BE2C (cell line): ENCODE measurements at places on chromosomes 5 and 9.

- DNase-seq = no peak
Observed at GRCh38 chr5:131021646-131022045, 143.4 kb downstream of the HINT1 start.

DNA sequence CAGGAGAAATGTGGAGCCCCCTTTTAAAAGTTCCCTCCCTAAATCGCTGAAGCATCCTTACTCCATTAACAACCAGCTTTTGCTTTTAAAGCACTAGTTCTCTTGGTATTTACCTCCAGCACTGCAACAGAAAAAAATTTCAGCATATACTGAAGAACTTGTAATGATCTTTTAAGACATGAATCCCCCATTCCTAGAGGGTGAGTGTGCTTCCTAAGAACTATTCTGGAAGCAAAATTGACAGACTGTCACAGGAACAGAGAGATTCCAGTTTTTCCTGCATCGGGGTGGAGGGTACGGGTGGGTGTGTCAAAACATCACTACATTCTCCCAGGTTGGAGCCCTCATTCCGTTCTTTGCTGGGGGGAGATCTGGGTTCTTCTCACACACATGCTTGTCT is 151.9 kb downstream of the EBF1 start:
- no peak for DNase-seq

DNA sequence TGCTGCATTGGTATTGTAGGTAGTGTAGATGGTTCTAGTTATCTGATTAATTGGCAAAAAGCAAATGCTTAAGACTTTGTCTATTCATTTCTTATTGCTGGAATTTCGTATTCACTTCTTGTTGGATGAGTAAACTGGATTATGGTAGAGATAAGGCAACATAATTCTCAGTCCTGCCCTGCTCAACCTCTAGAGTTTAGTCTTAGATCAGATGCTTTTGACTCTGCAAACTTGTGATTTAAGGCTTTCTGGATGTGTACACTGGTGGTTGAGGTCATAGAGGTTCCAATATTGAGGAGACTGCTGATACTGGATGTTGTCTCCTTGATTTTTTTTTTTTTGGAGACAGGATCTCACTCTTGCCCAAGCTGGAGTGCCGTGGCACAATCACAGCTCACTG is 35.0 kb downstream of the KIF2A start:
- DNase-seq = no peak

- DNase-seq = no peak
Observed at GRCh38 chr9:93951655-93952118, 3.5 kb downstream of the BARX1 start.

- DNase-seq = no peak
Observed at GRCh38 chr5:158080112-158080511, 221.2 kb upstream of the CLINT1 start.

- no peak for DNase-seq
Observed at GRCh38 chr5:151110122-151110681, 29.4 kb upstream of the TNIP1 start.

DNA sequence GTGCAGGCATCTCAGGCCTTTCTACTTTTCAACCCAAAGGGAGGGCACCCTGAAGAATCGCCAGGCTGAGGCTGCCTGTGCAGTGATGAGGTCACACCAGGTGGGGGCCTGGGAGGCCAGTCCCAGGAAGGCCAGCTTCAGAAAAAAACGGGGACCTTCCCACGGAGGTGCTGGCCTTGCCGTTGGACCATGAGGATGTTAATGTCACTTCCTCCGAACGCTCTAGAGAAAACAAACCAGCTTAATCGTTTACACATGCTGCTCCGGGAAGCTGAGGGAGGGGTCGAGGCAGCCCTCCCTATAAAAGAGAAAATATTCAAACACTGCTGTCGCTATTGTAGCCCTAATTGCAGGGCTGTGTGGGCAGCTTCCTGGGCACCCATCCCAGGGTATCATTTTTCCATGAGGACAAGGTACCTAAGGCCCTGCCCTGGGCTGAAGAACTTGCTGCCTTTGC is 27.0 kb downstream of the PTGES start:
- DNase-seq = no peak

GRCh38 chr5:171420431-171421241 is 1.2 kb downstream of the FGF18 start:
- DNase-seq = peak; percentile 58

DNA sequence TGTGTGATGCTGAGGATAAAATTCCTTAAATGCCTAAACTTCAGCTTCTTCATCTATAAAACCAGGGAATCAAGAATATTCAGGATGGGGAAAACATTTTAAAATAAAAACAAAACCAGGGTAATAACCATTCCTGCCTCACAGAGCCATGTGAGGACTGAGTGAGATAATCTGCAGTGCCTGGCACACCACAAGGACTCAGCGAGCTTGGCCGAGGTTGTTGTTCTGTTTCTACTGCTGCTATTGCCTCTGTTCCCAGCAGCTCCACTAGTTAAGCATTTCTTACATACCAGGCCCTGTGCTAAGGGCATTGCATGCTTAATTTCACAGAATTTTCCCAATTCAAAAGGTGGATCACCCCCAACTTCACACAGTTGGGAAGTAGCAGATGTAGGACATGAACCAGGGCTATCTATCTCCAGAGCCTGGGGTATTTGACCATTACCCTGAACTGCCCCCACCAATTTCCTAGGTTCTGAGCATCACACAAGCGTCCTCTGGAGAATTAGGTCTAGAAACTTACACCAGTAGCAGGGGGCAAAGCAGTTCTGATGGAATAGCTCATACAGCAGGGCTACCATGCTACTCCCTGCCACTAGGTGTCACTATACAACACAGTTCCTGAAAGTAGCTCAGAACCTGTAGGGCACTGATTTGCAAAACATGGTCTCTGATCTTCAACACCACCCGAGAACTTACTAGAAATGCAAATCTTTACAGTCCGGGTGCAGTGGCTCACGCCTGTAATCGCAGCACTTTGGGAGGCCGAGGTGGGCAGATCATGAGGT is 74.3 kb downstream of the LRSAM1 start:
- DNase-seq = no peak

DNA sequence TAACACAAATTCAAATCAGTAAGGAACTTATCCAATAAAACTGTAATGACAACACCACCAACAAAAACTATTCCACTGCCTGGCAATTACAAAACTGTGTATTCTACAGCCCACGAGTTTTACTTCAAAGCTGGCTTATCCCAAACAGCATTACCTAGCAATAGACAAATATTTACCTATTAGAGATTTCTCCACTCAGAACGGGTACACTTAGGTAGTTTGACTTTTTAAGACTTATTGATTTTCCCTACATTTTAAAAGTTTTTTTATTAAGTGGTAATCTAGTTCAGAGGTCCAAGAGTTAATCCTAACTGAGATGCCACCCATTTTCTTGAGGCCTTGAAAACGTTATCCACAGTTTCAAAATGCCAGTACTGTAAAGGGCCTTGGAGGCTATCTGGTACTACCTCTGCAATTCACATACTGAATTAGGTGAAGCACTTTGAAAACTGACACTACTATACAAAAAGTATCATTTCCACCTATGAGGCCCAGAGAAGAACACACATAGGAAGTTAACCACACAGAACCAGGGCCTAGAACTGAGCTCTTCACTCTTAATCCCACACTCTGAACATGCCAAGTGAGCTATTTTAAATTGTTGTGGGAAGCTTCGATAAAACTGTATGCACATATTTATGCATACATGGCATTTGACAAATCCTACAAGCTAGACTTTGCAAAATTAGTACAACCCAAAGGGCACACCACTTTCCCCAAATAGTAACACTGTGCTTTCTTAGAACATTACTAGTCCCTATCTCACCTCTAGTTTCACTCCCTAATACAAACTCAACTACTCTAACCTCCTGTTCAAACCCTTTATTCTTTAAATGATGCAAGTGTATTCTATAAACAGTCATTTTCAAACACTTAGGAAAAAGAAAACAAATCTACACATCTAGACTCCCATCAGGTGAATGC is 2.1 kb downstream of the NADK2 start:
- DNase-seq = no peak
